ENCODE measurements at places on chromosomes 3 and 15.

DNA sequence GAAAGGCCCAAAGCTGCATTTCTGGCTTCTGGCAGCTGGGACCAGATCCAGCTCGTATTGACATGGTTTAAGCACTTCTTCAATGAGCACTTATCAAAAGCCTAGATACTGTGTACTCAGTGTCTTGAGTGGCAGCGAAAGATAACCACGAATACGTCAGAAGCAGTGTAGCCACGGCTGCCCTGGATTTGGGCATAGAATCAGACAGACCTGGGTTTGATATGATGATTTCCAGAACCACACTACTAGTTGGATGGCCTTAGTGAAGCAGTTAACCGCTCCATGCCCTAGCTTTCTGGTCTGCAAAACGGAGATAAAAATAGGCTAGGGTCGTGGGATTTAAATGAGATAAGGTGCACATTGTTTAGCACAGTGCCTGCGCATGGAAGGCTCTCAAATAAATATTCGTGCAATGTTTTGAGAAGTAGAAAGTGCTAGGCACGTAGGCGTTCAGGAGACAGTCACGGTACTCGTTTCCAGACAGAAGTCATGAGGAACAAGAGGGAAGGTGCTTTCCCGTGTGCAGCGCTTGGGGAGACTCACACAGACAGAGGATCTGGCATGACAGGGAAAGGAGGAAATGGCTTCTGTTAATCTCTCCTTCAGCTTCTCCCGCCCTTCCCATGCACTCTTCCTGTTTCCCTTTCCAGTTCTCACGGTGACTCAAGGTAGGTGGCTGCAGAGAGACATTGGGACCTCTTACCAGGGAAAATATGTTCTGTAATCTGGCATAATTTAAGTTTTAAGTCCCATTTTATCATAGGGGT is 70.3 kb downstream of the CCNL1 start:
- DNase-seq = peak; percentile 42

DNA sequence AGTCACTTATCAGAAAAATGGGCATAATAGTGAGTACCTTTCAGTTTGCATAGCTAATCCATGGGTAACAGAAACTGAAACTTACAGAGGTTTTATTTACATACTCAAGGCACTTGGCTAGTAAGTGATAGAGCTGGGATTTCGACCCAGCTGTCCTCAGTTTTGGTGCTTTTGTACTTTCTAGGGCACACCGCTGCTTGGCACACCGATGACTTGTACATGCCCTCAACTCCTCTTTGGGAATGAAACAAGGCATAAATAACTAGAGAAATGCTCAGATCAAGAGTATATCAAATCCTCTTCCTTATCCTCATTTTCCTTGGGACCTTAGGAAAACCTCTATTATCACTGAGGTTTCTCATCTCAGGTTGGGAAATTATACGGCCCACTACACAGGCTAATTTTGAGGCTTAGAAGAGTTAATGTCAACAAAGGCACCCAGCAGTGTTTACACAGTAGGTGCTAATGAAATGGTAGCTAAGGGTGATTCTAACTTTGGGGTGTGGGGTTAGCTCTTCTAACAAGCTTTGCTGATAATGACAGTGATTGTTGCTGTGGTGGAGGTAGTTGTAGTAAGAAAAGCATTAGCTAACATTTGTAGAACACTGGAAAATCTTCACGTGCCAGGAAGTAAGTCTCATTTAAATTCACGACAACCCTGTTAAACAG is 20.3 kb upstream of the DGKG start:
- no peak for DNase-seq

GRCh38 chr15:22936577-22937472 is 43.3 kb downstream of the CYFIP1 start:
- DNase-seq = no peak

GRCh38 chr3:85979034-85979433 is 1011.9 kb downstream of the VGLL3 start:
- DNase-seq = no peak

DNA sequence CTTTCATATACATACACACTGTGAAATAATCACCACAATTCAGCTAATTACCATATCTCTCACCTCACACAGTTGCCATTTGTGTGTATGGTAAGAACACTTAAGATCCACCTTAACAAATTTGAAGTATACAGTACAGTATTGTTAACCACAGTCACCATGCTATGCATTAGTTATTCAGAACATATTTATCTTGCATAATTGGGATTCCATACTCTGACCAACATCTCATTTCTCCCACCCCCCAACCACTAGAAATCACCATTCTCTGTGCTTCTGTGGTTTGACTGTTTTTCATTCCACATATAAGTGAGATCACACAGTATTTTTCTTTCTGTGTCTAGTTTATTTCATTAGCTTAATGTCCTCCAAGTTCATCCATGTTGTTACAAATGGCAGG is 247.7 kb upstream of the CTNNB1 start:
- no peak for DNase-seq

GRCh38 chr3:194951931-194952582 is 266.4 kb downstream of the FAM43A start:
- no peak for DNase-seq

DNA sequence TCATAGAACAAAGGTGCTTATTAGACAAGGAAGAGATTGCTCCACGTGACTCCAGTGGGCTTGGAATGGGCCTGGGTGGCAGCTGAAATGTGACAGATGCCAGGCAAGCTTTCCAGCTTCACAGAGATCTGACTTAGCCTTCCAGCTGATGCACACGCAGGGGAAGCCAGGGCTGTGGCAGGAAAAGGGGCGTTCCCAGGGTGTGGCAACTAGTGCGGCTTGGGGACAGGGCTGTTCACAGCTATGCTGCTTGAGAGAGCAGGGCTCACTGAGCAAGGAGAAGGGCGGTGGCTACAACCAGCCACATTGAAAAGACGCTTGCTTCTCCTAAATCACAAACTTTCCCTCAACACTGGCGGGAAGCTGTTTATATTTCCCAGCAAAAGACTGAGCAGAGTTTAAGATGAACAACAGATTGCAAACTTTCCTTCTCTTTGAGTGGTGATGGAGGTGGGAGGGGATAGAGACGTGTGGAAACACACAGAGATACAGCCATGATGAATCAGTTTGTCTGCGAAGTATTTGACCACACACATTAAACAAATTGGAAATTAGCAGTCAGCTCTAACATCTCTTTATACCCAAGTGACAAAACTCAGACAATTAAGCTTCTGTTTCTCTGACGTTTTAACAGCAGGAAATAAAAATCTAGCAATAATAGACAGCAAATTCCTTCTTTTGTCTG is 127.5 kb downstream of the BDH1 start:
- peak; percentile 18 for DNase-seq

DNA sequence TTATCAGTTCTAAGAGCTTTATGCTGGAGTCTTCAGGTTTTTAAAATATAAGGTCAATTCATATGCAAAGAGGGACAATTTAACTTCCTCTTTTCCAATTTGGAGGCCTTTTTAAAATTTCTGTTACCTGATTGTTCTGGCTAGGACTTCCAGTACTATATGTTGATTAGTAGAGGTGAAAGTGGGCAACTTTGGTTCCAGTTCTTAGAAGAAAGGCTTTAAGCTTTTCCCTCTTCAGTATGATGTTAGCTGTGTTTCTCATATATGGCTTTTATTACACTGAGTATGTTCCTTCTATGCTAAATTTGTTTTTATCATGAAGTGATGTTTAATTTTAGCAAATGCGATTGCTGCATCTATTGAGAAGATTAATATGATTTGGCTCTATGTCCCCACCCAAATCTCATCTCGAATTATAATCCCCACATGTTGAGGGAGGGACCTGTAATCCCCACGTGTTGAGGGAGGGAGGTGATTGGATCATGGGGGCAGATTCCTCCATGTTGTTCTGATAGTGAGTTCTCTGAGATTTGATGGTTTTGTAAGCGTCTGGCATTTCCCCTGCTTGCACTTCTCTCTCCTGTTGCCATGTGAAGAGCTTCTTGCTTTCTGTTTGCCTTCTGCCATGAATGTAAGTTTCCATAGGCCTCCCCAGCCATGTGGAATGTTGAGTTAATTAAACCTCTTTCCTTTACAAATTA is 33.8 kb downstream of the FAIM start:
- no peak for DNase-seq

DNA sequence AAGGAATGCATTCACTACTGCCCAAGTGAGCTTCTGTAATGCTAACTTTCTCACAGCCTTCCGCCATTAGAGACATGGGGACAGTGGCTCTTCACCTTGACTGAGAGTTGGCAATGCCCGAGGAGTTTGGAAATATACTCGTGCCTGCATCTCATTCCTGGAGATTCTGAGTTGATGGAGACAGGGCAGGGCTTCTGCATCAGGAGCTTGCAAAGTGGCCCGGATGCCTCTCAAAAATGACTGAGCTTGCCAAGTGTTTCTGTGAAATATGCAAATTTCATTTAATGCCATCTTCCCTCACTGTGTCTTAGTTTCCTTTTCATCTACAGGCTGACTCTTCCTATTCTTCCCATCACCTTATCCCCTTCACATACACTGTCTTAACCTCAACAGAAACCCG is 346.2 kb downstream of the GRM7 start:
- DNase-seq = no peak

DNA sequence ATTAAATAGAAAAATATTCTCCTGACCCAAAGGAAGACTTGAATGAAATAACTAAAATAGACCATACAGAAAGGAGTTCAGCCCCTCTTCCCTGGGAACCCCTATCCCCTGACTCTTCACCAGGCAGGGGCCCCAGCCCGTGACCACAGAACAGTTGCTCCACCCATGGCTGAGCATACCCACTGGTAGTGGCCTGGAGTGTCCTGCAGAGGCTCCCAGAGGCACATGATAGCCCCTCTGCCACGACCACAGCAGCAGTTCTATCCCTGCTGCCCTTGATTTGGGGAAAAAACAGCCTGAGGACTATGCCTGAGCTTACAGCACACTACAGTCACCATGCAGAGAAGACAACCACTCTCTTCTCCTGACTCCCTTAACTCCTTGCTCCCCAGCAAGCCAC is 31.8 kb downstream of the TTC14 start:
- no peak for DNase-seq

DNA sequence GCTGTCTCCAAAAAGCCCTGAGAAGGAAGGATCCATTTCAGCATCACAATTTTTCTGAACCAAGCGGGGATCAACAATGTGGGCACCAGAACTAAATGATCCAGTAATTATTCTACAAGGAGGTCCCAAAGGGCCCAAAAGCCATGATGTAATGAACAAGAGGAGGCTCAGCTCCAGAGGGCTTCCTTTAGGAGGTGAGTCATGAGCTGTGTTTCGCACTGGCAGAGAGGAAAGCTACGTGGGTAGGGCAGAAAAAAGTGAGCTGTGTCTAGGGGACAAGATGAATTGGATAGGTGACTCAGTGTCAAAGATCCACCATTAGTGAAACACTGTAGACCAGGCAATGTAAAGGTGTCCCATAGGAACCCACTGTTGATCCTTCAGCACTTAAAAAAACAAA is 113.4 kb downstream of the RORA start:
- no peak for DNase-seq

DNA sequence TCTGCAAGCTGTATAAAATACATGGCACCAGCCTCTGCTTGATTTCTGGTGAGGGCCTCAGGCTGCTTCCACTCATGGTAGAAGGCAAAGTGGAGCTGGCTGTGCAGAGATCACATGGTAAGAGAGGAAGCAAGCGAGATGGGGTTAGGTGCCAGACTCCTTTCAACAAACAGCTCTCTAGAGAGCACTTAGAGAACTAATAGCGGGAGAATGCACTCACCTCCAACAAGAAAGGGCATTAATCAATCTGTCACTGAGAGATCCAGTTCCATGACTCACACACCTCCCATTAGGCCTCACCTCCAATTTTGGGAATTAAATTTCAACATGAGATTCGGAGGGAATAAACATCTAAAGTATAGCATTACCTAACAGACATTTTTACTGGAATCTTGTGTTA is 644.1 kb upstream of the ARRDC4 start:
- DNase-seq = no peak

GRCh38 chr3:128479558-128480086 is 12.9 kb upstream of the DNAJB8 start:
- DNase-seq = no peak

DNA sequence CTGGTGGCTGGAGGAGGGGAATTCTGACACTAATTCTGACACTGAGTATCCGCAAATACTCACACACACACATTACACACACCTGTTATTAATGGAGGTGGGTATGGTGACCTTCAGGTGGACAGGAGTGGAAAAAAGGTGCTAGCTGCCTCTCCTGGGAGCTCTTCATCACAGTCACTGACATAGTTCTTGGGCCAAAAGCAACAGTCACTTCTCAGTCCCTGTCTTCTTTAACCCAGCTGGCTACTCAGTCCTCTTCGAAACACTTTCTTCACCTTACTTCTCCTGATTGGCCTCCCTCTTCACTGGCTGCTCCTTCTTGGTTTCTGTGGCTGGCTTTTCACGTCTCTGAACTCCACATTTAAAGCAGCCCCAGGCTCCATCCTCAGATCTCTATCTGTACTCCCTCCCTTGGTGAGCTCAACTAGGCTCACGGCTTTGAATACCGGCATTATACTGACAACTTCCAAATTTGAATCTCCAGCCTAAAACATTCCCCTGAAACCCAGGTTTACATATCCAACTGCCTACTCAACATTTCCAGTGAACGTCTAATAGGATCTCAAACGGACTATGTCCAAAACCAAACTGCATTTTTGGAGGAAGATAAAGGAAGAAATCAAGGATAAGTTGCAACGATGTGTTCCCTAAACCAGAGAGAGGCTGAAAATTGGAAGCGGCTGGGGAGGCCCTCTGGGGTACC is 53.2 kb upstream of the HEG1 start:
- no peak for DNase-seq

GRCh38 chr3:147509448-147509847 is 100.3 kb downstream of the ZIC1 start:
- no peak for DNase-seq
